Activated CD4-positive, alpha-beta T cell treated with anti-CD3 and anti-CD28 coated beads, Interleukin-2, amount 10 ng/mL, durations not matched to agents 24 days and 14 days (primary cell): ENCODE measurements at places on chromosomes 2 and 18.
A peak's percentile ranks its signal among the peaks of the same experiment; 100 is the strongest.

DNA sequence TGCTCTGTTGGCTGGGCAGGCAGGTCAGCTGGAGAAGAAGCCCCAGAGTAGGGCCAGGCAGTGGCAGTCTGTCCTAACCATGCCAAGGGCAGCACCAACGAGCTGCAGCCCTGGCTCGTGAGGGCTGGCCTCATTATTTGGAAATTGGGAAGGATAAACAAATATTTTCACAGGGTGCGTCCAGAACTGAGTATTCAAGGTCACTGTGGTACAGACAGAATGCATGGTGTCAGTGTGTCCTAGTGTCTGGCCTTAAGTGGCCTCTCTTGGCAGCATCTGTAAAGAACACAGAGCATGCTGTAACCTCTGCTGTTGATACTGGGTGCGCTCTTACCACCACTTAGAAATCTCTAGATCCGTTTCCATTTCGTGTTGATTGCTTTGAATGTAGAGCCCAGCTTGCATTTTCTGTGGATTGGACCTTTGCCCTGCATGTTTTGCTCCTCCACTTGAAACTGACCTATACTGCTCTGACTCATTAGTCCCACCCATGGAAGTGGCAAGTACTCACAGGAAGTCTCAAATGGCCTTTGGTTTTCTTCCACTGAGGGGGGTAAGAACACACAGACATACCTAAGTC is 88.2 kb downstream of the GREB1L start:
- no peak for DNase-seq

DNA sequence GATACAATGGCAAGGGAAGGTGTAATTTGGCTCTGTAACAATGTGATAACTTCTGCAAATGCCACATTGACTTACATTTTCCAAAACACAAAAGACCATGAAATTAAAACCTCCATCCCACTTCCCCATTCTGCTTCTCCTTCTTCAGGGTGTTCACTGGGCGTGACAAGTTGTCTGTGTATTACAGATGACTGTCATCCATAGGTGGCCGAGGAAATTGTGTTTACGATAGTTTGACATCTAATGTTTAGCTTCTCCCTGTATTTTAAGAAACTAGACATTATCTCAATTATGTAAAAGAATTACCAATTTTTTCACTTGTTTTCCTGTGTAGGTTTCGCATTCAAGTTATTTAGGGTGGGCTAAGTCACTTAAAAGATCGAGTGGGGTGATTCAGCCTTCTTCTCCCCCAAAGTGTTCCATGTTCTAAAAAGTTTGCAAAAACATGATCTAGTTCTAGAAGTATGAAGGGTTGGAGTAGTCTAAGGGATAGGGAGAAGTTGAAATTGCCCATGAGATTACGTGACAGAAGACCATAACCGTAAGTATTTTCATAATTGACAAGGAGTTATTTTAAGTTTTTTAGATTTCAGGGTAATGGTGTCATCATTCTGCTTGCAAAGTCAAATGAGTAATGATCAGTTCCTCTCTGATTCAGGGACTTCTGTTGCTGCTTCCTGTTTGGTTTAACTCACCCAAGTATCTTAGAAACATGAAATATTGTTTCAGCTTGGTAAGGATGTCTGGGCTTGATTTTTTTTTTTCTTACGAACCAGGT is 25.2 kb upstream of the CYTIP start:
- peak; percentile 82 for DNase-seq

DNA sequence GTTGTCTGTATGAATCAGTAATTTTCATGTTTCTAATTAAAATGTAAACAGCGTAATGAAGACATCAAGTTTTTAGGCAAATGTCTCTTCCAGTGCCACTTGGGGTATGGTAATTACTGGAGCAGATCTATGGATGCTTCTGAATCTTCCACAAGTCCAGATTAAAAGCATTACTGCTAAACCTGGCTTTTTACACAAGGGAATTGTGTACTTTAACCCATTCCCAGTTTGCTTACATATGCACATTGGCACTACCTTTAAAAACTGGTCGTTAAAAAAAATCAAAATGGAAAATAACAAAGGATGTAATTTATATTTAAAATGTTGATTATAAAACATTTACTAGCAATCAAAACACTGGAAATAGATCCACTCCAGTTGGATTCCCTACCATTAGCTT is 19.7 kb downstream of the FIGN start:
- no peak for DNase-seq

DNA sequence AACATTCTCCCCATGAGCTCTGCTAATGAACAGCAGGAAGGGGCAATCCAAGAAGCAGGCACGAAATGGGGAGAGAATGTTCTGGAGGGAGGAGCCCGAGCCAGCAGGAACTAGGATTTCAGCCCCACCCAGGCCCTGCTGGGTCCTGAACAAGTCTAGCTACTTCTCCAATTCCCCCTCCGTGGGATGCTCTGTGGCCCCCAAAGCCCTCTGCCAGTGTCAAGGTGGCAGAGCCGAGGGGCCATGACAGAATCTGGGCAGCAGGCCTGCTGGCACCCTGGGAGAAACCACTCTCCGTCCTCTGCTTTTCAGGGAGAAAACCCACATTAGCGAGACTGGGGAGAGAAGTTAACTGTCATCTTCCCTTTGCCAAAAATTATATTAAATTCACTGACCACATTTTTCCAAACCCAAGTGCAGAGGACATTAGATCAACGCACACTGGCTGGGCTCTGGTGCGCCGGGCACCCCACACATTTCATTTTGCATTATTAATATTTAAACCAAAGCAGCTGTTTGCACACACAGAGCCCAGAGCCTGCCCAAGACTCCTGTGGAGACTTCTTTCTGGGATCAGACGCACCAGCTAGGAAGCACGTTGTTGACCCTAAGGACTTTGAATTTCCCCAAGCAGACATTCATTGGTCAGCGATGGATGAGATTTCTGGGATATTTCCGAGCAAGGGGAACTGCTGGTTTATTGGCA is 80.2 kb upstream of the PKDCC start:
- DNase-seq, result no peak

DNA sequence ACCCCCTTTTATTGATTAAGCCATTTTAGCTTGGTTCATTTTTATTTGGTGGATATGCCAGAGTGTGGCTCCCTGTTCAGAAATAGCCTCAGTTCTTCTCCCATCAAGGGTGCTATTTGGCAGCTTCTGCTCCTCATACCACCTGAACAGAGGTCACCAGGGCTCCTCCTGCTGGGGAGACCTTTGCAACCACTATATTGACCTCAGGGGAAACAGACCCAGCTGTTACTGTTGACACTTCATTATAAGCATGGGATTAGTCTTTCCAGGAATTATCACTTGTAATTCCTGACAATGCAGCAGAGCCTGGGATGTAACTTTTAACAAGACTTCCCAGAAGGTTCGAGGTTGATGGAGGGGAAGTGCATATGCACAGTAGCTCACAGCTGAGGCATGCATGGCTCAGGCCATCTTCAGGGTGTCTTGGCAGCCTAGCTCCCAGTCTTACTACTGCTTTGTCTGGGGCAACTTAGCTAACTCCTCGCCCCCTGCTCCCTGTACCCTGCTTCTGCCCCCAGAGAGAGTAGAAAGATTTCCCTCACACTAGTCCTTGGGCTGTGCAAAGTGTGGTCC is 239.4 kb upstream of the SPRED2 start:
- DNase-seq, result no peak

DNA sequence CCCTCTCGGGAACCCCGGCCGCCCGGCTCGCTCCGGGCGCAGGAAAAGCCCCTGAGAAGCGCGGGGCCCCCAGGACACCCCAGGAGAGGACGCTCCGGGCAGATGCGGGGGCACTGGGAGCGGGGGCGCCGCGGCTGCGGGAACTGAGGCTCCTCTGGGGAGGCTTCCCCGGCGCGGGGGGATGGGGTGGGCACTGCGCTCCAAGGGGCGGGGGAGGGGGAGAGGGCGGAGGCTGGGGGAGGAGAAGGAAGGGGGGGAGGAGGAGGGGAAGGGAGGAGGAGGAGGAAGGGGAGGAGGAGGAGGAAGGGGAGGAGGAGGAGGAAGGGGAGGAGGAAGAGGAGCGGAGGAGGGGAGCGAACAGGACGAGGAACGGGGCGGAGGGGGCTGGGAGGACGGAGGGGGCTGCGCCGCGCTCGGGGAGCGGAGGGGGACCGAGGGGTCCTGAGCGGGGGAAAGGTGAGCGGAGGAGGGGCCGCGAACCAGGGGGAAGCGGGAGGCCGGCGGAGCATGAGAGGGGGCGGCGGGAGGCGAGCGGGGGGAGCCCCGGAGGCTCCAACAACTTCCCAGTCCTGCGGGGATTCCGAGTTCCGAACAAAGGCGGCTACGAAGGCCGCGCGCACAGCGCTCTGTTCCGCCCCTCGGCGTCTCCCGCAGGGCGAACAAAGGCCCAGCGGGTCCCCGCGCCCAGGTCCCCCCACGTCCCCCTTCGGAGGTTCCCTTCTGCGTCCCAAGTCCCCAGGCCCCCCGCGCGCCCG is 742 bp downstream of the PXDN start:
- DNase-seq, result no peak

DNA sequence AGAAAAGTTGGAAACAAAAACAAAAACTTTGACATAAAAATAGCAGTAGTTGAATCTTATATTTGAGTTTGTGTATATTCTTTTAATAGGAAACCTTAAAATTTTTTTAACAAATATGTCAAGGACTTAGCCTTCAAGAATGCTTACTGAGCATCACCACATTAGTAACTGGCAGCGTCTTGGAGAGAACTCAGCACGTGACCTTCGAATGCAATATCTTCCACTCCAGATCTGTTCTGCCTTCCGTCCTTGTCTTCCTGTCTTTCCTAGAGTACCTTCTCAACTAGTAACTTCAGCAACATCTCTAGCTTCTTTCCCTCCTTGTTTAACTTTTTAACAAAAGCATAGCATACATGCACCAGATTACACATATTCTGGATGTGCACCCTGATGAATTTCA is 972 bp downstream of the RSAD2 start:
- DNase-seq, result no peak

DNA sequence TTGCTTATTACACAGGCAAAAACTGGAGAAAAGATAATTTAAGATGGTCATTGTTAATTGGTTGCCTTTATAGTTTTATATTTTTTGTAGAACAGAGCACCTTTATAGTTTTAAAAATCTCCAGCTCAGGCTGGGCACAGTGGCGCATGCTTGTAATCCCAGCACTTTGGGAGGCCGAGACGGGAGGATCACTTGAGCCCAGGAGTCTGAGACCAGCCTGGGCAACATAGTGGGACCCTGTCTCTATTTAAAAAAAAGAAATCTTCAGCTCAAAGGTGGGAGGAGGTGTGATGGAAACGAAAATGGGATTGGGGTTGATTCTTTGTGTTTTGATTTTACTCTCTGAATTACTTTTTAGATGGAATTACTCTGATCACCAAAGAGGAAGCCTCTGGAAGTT is 85.4 kb downstream of the XRCC5 start:
- no peak for DNase-seq

GRCh38 chr2:9297807-9298206 is 91.2 kb downstream of the ASAP2 start:
- no peak for DNase-seq

DNA sequence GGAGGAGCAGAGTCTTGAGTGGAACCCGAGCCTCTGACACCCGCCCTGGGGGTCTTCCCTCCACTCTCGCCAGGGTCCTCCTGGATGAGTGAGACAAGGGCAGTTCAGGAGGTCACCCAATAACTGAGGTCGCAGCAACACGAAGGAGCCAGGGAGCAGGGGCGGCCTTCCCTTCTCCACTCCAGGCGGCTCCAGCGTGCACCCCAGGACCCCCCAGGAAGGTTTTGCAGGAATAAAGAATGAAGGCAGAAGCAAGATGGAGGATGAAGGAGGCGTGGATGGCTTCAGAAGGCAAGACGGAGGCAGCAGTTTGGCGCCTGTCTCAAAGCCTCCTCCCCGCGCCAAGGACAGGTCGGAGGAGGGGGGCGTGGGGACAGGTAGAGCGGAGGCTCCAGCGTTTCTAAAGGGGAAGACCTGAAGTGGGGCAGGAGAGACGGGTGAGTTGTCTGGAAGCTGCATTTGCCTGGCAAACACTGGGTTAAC is 579 bp upstream of the ITM2C start:
- no peak for DNase-seq

GRCh38 chr18:48896326-48896874 is 54.4 kb downstream of the SMAD7 start:
- no peak for DNase-seq

- DNase-seq, result no peak
Observed at GRCh38 chr2:133424876-133425275, 143.4 kb downstream of the NCKAP5 start.

DNA sequence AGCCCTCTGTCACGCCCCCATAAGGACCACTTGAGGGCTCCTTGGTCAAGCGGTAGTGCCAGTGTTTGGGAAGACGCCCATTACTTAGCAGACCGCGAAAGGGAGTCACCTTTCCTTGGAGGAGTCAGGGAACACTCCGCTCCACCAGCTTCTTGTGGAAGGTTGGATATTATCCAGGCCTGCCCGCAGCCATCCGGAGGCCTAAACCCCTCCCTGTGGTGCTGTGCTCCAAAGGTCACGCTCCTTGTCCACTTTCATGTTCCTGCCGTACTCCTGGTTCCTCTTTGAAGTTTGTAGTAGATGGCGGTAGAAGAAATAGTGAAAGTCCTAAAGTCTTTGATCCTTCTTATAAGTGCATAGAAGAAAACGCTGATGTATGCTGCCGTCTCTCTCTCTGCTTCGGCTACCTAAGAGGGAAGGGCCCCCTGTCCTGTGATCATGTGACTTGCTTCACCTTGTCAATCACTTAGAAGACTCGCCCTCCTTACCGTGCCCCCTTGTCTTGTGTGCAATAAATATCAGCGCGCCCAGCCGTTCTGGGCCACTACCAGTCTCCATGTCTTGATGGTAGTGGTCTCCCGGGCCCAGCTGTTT is 1.7 kb upstream of the CATIP start:
- no peak for DNase-seq

DNA sequence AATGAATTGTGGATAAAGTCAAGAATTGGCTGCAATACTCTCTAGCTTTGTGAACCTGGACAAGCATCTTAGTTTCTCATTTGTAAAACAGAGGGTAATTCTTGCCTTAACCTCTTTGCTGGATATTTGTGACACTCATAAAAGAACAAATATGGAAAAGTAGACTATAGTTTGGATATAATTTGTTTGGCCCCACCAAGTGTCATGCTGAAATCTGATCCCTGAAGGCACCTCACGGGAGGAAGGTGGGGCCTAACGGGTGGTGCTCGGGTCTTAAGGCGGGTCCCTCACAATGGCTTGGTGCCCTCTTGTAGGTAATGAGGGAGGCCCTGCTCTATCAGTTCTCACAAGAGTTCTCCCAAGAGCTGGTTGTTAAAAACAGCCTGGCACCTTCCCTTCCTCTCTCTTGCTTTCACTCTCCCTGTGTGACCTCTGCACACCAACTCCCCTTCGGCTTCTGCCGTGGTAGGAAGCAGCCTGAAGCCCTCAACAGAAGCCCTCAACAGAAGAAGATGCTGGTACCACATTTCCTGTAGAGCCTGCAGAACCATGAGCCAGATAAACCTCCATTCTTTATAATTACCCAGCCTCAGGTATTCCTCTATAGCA is 37.4 kb downstream of the ARL4C start:
- DNase-seq, result peak; percentile 78

- DNase-seq, result no peak
Observed at GRCh38 chr2:56656826-56657225, 473.0 kb downstream of the CCDC85A start.
